SK-N-SH (cell line): ENCODE measurements at places on chromosomes 11 and 22. TPM values are rescaled to one million over a fixed set of nuclear protein-coding genes. Genes with fewer than 3 reads are reported as not detected.

DNA sequence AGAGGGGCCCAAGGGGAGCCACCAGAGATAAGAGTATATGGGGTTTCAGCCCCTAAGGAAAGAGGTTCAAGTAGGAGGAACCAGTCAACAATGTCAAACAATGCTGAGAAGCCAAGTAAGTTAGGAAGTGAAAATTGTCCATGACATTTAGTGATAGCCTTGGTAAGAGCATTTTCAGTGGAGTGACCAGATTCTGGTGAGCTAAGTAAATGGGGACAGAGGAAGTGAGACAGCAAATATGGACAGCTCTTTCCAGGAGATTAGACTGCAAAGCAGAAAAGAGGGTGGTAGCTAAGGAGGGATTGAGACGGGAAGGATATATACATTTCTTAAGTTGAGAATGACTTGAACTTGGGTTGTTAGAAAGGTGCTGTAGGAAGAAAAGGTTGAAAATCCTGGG is 22.9 kb downstream of the POLD3 start:
- no peak for DNase-seq

Gene RPS25
- polyA plus RNA-seq = 2,335 and 2,688 TPM in 2 replicates

DNA sequence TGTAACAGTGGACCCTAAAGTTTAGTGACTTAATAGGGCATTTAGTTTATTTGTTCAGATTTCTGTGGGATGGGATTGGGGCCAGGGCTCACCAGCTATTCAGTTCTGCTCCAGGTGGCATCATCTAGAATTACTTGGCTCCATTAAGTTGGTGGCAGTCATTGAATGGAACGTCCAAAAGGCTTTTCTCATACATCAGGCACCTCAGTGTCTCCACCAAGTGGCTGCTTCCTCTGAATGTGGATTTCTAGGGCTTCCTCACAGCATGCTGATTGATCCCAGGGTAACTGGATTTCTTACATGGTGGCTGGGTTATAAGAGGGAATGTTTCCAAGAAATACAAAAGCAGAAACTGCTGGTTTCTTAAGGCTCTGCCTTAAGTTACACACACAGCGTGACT is 34.7 kb downstream of the USP47 start:
- no peak for DNase-seq

GRCh38 chr22:37002633-37003032 is 16.6 kb downstream of the TST start:
- DNase-seq = no peak

Gene PRR14L
- polyA plus RNA-seq = 5.9 and 7.4 TPM in 2 replicates

Gene DDT
- 181 and 198 TPM in 2 replicates for polyA plus RNA-seq

Gene POU2AF3
- polyA plus RNA-seq = 0.07 and 0.18 TPM in 2 replicates

Gene NELL1
- polyA plus RNA-seq = 0.02 TPM in 1 of 2 replicates, not detected in the other

- DNase-seq = no peak
Measured at GRCh38 chr11:30938171-30938570, 352.0 kb upstream of the MPPED2 start.

Gene MS4A2
- polyA plus RNA-seq = not detected in 2 replicates

Gene KDM4E
- 0.02 TPM in 1 of 2 replicates, not detected in the other for polyA plus RNA-seq

Gene VPREB1
- polyA plus RNA-seq = not detected in 2 replicates

- no peak for DNase-seq
Measured at GRCh38 chr22:17703811-17704210, 65.3 kb downstream of the BCL2L13 start.
